ENCODE measurements at places on chromosomes 6 and 20.

GRCh38 chr6:144408161-144408560 is 123.0 kb downstream of the UTRN start:
- DNase-seq, result peak; percentile 16

GRCh38 chr6:47854971-47855370 is 73.1 kb downstream of the OPN5 start:
- no peak for DNase-seq

GRCh38 chr6:6978731-6979130 is 129.0 kb upstream of the RREB1 start:
- no peak for DNase-seq

GRCh38 chr6:160110586-160111123 is 11.0 kb upstream of the SLC22A1 start:
- no peak for DNase-seq

DNA sequence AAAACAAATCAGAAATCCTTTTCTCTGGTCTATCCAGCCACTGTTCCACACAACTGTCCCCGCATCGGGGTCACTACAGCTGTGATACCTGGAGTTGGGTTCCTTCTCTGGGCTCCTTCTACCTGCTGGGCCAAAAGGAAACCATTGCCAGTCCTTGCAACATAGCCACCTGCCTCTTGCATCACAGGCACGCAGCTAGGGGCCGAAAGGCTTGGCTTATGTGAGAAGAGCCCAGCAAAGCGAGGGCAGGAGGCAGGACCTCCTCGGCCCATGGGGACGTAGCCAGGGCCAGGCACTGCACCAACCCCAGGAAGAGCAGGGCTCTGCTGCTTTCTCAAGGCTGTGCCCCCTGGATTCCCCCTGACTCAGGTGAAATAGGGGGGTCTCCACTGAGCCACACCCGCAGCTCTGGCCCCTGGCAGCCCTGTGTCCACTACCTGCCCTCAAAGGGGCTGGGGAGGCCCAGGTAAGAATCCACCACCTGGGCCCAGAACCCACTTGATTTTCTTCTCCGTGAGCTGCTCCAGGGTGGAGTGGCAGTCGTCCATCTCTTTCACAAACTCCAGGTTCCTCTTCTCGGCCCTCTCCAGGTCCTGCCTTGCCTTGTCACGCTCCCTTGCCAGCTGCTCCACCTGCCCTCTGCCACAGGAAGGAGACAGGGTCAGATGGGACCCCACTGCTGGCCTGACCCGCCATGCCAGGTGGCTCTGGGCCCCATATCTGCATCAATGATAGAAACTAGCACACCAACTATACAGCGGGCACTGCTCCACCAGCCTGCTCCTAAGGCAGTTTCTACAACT is 88.9 kb downstream of the GINS1 start:
- DNase-seq, result no peak

- no peak for DNase-seq
Observed at GRCh38 chr6:82882363-82883023, 183.1 kb downstream of the UBE3D start.

- DNase-seq, result no peak
Observed at GRCh38 chr20:52847029-52847660, 125.0 kb upstream of the TSHZ2 start.

GRCh38 chr20:32516583-32517517 is 68.3 kb downstream of the NOL4L start:
- DNase-seq, result no peak

- no peak for DNase-seq
Observed at GRCh38 chr20:46126440-46127056, 8.4 kb downstream of the CD40 start.

DNA sequence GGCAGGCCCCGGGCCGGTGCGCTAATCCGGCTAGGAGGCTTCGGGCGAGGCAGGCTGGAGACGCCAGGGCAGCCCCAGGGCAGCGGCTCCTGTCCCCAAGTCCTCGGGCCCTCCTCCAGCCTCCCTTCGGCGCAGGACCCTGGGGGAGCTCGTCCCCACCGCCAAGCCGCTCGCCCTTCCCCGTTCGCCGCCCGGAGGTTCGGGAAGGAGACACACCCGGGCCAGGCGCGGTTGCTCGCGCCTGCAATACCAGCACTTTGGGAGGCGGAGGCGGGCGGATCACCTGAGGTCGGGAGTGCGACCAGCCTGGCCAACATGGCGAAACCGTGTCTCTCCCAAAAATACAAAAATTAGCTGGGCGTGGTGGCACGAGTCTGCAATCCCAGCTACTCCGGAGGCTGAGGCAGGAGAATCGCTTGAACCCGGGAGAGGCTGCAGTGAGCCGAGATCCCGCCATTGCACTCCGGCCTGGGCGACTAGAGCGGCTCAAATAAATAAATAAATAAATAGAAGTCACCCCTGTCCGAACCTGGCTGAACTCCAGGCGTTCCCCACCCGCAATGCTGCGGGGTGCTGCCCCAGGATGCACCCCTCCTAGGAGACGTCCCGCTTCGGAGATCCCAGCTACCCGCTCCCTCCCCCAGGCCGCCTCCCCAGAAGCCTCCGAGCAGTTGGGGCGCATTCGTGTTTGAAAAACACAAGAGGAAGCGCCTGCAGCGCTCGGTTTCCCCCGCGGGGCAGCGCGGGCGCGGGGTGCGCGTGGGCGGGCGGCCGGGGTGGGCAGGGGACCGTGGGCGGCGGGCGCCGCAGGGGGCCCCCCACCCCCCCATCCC is 27.5 kb downstream of the SERPINB9 start:
- DNase-seq, result no peak

GRCh38 chr6:39029156-39030011 is 19.2 kb upstream of the GLP1R start:
- DNase-seq, result peak; percentile 82

GRCh38 chr20:58699623-58700107 is 7.1 kb downstream of the NPEPL1 start:
- no peak for DNase-seq

DNA sequence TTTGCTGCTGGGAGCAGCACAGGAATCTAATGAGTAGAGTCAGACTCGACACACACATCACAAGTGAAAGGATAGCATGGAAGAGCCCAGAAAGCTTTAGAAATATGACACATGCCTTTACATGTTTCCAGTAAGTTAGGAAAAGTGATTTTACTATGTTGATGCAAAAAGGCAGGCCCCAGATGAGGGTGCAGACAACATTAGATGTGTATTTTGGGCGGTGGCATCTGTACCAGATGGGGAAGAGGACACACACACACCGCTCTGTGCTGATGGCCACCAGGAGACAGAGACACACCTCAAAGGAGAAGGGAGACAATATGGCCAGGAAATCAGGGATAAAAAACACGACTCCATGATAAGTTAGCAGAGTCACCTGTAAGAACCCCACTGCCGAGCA is 625 bp downstream of the MAS1L start:
- DNase-seq, result no peak

- no peak for DNase-seq
Observed at GRCh38 chr6:18433059-18433458, 45.9 kb downstream of the RNF144B start.

- no peak for DNase-seq
Observed at GRCh38 chr6:39882531-39882899, 51.7 kb downstream of the MOCS1 start.

DNA sequence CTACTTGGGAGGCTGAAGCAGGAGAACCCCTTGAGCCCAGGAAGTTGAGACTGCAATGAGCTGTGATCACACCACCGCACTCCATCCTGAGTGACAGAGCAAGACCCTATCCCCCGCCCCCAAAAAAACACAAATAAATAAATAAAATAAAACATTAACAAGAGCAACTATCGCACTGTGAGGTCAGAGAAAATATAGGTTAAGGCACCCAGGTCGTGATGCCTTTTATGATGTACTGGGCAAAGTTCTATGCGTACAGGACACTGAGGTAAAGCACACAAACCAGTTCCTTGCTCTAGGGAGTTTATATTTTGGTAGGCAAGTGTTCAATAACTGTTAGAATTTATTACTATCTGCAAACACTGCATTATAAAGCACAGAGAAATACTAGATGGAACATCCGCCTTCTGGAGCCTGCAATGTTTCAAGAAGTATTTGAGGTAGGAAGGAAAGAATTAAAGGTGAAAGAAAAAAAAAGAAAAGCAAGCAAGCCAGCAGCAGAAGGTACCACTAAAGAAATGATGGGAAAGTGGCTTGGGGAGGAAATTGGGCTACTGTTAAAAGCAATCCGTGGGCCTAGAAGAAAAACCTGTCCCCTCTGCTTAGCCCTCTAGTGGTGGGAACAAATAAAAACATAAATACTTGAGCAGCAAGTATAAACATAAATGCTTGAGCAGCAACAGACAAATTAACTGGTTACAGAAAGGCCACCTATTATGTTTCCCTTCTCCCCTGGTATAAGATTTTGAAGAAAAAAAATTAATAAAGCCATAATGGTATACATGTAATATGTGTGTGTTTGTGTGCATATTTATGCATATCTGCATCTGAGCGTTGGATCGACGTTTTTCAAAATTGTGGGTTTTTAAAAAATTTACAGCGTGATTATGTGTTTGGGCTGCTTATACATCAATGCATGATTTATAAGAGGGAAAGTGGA is 128.0 kb downstream of the PHACTR1 start:
- DNase-seq, result peak; percentile 50

All from HEK293T (cell line).